ENCODE measurements at places on chromosomes 16 and 17.

DNA sequence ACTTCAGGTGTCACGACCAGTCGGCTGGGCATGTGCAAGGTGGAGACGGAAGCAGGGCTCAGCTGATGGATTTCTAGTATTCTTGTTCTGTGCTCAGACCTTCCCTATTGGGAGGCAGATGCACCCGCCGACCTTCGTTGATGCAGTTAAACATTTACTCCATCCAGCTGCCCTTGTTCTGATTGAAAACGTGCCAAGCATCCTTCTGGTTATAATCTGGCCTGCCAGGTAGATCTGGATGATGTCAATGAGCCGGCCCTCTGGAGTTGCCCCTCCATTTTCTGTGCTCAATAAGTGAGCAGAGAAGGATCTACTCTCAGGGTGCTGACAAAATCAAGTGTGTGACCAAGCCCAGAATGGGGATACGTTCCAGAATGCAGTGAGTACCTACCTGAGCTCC is 38.3 kb downstream of the CCDC182 start:
- no peak for DNase-seq

GRCh38 chr16:57308041-57308440 is 23.6 kb upstream of the PLLP start:
- no peak for DNase-seq

GRCh38 chr17:74758848-74759168 is 10.4 kb downstream of the NHERF1 start:
- DNase-seq = no peak

DNA sequence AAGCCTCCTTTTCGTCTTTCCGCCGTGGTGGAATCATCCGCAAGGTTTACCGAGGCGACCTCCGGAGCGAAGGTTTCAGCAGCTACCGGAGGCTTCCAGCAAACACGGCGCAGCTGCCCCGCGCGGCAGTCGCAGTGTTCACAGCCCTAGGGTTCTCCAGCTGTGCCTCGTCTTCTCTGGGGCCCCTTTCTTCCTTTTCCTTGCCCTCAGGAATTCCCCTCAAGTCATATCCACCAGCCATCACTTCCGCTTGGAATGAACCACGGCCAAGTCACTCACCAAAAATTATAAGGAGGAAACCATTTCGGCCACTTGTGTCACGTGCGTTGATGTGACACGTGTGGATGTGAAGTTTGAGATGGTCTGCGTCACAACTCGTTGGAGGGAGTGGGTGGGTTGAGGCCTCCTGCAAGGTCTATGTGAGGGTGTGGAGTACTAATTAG is 636 bp upstream of the ERN1 start:
- no peak for DNase-seq

- DNase-seq = peak; percentile 64
Observed at GRCh38 chr17:2053380-2054261, 1.3 kb upstream of the HIC1 start.

- DNase-seq = no peak
Observed at GRCh38 chr17:65307961-65308316, 170.8 kb downstream of the RGS9 start.

Measured in stimulated activated naive CD4-positive, alpha-beta T cell (primary cell).